Hematopoietic multipotent progenitor cell treated with erythropoietin and hydrocortisone succinate and interleukin-3 and kit ligand, for 15 days (in vitro differentiated cells): ENCODE measurements at places on chromosomes 5 and 9.
A peak's percentile ranks its signal among the peaks of the same experiment; 100 is the strongest.

GRCh38 chr5:40754381-40755092 is 1.2 kb downstream of the TTC33 start:
- DNase-seq = peak; percentile 10

DNA sequence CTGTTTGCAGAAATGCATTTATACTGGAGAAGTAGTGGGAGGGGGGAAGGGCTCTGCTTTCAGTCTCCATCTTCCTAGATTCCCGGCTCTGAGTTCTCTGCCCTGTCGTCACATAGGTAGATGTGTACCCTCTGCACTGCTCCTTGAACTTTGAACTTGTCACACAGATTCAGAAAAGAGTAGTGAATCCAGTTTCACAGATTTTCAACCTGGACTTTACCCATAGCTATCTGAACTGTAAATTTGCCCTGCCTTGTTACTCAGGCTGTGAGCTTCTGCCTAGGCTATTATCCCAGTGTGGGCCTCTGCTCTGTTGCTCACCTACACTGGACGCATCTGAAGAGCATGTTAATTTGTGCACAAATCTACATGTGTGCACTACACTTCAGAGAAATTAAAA is 12.8 kb upstream of the C9orf152 start:
- no peak for DNase-seq

GRCh38 chr9:88936668-88937067 is 54.6 kb upstream of the S1PR3 start:
- no peak for DNase-seq

DNA sequence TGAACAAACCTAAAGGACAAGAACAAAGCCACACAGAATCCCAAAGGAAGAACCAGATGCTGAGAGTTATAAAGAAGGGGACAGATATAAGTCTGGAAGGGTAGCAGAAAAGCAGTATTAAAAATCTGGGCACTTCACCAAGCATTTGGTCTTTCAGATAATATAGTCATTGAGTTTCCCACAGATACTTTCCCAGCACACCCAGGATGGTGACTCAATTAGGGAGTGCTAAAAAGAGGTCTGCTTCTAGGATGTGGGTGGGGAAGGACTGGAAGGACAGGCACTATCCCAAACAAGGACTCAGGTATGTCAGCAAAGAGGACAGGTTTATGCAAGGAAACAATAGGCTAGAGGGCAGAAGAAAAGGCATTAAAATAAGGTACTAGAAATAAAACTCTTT is 59.3 kb downstream of the DIAPH1 start:
- DNase-seq = no peak

DNA sequence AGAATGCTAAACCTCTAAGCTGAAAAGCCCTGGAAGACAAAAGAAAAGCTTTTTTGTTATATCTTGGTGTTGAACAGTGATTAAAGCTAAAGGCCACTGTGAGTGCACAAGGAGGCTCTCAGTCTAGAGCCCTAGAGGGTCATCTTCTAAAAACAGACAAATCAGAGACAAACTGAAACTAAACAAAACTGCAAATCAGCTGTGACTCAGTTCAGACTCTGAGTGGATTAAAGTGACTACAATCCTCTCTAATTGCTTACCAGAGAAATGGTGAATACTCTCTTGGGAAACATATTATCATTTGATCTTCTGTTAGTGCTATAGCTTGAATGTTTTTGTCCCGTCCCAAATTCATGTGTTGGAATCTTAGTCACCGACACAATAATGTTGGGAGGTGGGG is 491.9 kb downstream of the CDH18 start:
- no peak for DNase-seq

- DNase-seq = no peak
Observed at GRCh38 chr9:93902051-93902779, 52.9 kb downstream of the BARX1 start.

DNA sequence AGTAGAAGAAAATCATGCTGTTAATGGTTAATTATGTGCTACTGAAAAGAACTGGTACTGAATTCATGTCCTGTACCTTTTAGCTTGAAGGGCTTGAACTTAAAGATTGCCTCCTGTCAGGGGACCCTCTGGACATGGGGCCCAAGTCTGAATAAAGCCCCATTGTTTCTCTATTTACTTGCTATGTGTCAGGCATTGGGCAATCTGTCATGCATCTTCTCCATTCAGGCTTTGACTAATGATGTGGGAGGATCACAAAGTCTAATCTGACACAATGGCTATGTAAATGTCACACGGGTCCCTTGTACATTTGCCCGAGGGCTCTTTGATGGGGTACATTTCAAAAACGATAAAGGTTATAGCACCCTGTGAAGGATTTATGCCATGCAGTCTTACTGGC is 64.0 kb upstream of the TUSC1 start:
- no peak for DNase-seq

DNA sequence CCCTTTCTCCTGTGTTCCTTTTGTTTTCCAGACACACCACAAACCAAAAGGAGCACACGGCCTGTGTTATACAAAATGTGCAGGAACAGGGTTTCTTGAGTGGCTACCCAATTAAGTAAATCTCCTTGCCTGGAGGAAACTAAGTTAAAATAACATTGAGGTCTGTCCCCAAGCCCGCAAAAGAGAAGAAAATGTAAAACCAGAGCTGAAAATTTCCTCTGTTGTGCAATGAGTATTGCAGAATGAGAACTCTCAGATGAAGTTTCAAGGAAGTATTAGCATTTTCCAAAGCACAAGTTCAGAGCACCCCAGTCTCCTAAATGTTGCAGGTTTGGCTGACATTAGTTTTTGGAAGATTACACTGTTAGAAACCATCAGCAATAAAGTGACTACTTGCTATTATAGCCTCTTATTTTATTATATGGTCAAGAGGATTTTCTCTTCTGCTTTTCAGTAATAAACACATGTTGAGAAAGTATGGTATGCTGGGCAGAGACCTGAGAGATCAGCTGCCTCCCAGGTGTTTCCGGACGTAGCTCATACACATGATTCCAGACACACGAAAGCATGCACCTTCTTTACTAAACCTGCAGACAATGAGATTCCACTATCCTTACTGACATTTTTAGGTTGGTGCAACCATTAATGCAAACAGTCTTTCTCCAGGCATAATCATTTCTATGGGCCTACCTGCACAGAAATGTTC is 161.3 kb downstream of the SNCAIP start:
- no peak for DNase-seq

GRCh38 chr5:38331831-38332230 is 73.5 kb downstream of the EGFLAM start:
- DNase-seq = no peak

- DNase-seq = no peak
Observed at GRCh38 chr5:17222664-17223063, 5.2 kb downstream of the BASP1 start.

DNA sequence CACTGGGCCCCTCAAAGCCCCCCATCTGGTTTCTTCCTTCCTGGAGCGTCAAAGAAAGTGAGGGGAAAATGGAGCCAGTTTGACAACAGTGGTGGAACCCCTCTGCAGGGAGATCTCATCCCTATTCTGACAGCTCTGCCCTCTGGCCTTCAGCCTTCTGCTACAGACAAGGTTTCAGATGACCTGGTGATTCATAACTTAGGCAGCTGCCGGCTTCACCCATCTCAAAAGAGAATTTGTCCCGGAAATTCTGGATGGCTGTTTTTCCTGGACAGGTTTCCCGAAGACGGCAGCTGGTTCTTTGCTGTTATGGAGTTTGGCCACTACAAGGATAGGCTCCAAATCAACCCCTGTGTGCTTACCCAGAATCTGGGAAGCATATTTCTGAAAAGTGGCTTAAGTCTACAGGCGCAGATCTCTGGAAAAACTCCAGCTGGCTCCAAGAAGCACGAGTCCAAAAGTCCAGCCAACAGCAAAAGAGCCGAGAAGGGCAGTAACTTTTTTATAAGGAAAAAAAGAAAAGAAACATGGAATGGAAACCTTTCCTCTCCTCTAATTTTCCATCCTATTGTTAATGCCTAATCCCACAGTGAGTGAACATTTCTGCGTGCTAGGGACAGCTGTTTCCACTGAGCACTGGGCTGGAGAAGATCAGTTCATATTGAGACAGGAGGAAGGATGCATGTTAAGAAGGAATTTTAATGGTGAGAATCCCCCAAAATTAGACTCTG is 54.5 kb downstream of the ZNF366 start:
- DNase-seq = no peak

- DNase-seq = no peak
Observed at GRCh38 chr9:89603767-89604665, 796 bp upstream of the GADD45G start.

DNA sequence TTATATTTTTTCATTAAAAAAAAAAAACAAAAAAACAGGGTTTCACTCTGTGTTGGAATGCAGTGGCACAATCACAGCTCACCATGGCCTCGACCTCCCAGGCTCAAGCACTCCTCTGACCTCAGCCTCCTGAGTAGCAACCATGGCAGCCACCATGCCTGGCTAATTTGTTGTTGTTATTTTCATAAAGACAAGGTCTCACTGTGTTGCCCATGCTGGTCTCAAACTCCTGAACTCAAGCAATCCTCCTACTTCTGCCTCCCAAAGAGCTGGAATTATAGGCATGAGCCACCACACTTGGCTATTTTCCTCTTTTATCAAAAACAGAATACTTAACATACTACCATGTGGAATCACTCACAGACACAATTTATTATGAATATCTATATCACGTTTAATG is 46.7 kb downstream of the UBAP2 start:
- DNase-seq = no peak

DNA sequence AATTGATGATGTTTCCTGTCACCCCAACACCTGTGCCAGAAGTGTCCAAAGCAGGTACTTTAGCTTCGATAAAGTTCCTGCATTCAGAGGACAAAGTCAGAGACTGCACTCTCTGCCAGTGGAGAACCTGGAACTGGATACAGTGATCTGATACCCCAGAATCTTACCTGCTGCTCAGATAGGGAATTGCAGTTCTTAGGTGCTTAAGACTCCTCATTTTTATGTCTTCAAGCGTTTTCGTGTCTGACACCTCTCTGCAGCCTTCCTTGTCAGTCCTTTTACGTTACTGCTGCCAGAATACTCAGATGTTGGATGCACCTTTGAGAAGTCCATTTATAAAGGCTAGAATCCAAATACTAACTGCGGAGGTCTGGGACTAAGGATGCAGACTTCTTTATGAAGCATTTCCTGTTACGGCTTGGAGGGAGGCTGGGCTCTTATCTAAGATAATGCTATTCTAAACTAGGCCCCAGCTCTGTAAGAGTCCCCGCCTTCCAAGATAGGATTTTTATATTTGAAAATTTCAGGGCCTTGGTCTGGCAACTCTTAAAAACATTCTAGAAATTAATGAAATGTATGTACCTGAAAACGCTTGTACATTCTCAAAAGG is 1.9 kb downstream of the ISOC1 start:
- DNase-seq = no peak

DNA sequence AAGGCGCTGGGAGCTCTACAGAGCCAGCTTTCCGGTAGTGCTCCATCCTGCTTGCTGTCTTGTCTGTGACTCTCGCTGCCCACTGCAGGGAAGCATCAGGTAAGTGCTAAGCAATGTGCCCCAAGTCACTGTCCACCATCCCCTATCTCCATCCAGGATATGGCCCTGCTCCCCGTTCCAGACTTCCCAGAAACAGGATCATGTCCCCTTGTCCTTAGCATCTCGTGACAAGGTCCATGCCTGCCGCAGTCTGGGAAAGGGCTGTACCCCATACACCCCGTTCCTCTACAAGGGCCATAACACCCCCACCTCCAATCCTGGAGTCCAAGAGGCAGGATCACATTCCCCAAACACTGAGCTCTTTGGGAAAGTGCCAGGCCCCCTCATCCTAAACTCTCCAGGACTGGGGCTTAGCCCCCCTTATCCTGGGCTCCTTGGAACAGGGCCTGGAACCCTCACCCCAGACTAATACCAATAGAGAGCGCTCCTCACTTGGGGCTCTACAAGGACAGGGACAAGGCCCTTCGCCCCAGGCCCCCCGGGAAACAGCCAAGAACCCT is 566 bp downstream of the RPP25L start:
- DNase-seq = no peak

DNA sequence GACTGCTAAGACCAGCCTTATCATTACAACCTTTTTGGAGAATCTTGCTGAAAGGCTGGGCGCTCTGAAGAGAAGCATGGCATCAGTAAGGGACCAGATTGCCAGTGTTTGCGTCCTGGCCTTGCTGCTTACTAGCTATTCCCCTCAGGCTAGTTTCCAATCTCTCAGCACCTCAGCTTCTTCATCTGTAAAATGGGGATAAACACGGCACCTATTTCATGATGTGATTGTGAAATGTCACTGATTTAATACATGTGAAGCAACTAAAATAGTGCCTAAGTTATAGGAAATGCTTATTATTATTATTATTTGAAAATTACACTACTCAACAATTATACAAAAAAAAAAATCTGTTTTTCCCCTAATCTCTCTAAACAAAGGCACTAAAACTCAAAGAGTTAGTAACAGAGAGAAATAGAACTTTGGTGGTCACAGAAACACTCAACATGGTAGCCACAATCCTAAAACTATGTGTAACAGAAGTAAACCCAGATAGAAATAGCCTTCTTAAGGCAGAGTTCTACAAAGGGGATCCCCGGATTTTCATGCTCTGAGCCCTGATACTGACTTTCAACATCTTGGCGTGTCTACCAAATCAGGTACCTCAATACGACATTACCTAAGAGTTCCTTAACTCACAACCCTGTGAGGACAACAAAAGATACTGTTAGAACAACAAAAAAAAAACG is 62.0 kb downstream of the ENC1 start:
- no peak for DNase-seq

DNA sequence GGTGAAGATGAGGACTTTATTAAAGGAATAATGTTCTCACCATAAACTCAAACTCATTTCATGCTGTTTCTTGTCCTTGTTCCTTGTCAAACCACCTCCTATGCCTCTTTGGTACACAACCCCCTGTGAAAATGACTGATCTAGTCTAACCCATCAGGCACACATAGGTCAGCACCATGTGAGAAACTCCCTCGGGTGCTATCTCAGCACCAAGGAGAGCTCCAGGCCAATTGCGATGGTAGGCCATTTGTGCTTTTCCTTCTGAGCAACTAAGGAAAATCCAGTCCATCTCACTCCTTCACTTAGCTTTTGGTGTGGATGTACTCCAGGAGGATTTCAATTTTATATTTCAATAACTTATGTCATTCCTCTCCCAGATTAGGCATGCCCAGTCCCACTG is 199.8 kb downstream of the ZNF608 start:
- DNase-seq = no peak

GRCh38 chr5:178564811-178565550 is 25.2 kb downstream of the COL23A1 start:
- DNase-seq = no peak

DNA sequence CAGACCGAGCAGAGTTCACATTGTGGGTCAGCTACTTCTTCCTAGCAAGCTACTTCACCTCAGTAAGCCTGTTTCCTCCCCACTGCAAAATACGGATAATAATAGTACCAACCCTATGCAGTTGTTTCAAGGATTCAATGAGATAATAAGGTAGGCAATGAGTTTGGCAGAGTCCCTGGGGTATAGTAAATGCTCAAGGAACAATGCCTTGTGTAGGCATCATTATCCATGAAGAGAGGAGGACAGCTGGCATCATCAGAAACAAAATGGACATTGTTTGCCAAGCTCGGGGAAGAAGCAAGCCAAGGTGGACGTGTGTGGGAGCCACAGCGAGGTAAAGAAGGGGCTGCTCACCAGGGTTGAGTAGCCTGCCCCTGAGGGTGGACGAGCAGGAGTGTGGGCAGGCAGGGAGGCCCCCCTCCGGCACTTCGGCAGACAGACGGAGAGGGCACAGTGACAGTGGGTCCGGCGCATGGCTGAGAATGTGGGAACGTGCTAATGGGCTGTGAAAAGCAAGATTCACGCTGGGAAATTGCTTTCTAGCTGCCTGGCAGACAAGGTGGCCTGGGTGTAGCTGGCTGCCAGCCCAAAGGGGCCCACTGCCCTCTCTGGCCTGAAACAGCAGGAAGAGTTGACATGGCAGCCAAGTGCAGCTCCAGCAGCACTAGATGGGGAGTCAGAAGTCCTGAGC is 10.1 kb downstream of the CAMK2A start:
- no peak for DNase-seq

- DNase-seq = no peak
Observed at GRCh38 chr9:106102821-106103220, 408.5 kb downstream of the TMEM38B start.
